ENCODE measurements at places on chromosomes 11 and 22.

DNA sequence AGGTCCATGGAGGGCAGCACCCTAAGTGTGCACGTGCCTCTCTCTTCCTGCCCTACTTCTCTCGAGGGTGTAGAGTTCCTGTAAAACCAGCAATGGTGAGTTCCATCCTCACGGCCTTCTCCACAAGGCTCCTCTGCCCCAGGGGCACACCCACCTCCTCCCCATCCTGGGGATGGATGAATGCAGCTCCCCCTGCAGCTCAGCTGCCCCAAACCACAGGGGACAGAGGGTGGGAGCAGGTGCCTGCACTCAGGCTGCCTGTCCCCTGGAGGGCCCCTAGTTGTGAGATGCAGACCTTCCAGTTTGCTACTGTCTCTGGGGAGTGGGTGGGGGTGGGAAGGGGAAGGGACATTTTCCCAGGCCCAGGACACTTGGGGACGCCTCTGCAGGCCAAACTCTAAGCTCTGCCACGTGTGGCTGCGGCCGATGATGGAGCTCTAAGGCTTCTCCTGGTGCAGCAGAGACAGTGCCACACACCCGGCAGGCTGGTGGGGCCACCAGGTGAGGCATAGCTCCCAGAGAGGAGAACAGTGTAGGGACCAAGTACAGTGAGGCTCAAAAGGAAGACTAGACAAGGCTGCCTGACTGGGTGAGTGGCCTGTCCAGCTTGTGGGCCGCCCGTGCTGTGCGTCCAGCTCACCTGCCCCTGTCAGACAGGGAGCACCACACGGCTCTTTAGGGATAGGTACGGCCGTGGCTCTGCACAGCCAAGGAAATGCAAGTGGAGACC lies 540.9 kb downstream of the TBC1D22A start:
- DNase-seq = no peak

- DNase-seq = no peak
These were observed 5.8 kb downstream of the ARSA start for GRCh38 chr22:50621948-50622722.

GRCh38 chr11:110467556-110467955 lies 37.8 kb downstream of the FDX1 start:
- DNase-seq = no peak

DNA sequence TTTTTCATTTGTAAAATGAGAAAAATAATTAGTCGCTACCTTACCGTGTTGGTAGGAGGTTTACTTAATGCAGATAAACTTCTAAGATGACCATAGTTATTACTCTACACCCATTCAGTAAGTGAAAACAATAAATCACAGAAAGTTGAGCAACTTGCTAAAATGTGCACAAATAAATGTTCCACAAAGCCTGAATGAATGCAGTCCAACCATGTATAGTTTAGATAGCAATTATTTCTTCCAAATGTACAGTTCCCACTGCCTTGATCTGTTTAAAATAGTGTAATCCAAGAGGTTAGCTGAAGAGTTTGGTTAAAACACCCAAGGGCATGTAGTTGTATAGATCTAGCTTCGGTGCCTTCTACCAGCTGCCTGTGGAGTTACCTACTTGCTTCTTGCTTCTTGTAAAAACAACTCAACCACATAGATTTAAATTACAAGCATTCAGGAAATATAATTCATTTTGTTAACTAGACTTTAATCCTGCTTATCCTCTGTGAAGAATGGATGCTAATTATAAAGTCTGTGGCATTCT lies 106.3 kb upstream of the CARD18 start:
- no peak for DNase-seq

DNA sequence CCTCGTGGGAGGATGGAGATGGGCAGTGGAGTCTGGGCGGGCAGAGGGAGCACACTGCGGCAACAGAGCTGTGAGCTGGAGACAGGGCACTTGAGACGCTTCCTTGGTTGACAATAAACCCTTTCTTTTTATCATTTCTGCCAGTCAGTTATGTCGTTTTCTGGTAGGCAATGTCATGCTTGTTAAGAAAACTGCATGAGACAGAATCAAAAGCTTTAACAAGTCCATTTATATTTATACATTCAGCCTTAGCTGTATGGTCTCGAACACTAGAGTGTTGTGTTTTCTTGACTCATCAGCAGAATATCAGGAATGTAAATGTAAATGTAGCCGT lies 31.9 kb downstream of the PPFIA1 start:
- no peak for DNase-seq

DNA sequence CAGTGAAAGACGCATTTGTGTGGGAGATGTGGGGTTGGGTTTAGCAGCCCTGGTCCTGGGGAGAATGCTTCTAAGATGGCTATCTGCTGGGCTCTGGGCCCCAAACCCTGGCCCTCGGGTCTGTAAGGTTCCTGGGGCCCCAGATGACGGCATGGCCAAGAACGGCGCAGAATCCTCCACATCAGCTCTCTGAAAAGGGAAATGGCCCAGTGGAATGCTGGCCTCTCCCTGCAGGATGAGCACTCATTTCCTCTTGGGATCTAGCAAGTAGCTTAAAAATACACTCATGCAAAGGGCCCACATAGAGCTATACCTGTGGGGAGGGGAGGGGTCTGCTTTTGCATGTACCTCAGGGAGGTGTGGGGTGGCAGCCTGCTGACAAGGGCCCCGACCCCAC lies 37.5 kb upstream of the LINC01488 start:
- no peak for DNase-seq
